ENCODE measurements at places on chromosomes 5 and 9.

- no peak for DNase-seq
Observed at GRCh38 chr5:50667023-50667652, 701 bp downstream of the PARP8 start.

DNA sequence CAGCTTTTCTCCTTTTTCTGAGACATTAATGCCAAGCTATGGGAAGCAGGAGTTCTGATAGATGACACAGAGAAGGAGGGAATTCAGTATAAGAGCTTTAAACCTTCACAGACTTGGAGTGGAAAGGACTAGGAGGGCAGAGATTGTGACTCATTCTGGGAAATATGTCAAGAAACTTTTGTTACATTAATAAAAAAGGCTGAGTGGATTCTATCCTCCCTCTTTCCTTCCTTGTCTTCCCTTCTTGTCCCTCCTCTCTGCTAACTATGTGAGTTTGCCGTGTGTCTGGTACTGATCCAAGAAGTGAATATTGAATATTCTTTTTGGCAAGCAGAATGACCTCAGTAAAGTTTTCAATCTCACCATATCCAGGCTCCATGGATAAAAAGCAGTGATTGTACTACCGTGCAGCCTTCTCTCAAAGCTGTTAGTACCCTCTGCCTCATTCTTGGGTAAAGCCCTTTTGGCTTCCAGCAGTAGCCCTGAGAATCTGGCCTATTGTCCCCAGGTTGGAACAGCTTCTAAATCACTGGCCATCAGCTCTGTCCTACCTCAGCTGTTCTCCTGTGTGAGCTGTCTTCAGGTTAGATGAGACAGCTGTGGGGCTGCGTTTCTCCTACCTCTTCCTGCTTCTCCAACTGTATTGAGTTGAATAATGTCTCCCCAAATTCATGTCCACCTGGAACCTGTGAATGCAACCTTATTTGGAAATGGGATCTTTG lies 73.9 kb downstream of the ATG10 start:
- peak; percentile 44 for DNase-seq

GRCh38 chr9:100029251-100029650 lies 69.5 kb downstream of the ERP44 start:
- no peak for DNase-seq

- DNase-seq: no peak
Observed at GRCh38 chr5:8320244-8320643, 451.3 kb downstream of the MTRR start.

- no peak for DNase-seq
Observed at GRCh38 chr9:19358701-19359100, 21.3 kb downstream of the RPS6 start.

- DNase-seq: no peak
Observed at GRCh38 chr9:129073404-129073803, 7.5 kb upstream of the DOLPP1 start.

DNA sequence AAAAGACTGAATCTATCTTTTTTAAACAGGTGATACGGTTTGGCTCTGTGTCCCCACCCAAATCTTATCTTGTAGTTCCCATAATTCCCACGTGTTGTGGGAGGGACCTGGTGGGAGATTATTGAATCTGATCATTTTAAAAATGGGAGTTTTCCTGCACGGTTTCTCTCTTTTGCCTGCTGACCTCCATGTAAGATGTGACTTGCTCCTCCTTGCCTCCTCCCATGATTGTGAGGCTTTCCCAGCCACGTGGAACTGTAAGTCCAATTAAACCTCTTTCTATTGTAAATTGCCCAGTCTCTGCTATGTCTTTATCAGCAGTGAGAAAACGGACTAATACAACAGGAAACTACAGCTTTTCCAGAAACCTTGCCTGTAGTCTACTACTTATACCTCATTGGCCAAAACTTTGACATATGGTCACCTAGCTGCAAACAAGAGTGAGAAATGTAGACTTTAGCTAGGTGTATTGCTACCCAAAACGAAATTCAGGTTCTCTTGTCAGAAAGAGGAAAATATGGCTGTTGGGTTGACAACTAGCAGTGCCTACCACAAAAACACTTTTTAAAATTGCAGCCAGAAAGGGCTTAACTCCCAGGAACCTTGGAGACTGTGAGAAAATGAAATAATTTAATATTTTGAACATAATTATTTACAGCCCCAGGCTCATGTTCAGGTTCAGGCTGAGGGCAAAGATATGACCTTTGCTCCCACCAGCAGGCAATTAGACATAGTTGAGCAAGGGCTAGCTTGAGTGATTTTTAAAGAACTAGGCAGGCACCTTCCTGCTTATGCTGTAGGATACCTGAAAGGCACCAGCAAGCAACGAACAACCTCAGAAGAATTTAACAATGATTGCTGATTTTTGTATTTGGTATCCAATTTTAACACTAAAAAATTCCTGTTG lies 7.4 kb upstream of the AGGF1 start:
- DNase-seq: no peak

- peak; percentile 82 for DNase-seq
Observed at GRCh38 chr5:72383280-72383679, 63.1 kb downstream of the PTCD2 start.

DNA sequence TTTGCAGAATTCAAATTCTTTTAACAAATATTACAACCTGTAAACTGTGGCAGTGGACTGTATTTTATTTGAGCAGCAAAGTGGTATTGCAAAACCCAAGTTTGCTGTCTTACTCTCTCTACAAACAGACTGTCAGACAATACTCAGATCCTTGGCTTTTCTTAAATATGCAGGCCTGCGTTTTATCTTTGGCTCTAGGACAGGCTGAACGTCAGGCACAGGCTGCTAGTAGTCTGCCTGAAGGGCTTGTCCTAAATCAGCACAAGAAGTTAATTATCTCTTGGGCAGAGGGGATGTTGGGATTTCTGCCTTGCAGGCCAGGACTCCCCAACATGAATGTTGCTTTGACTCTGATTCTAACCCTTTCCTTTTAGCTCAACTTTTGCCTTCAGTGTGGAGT lies 147.5 kb downstream of the SLIT3 start:
- DNase-seq: no peak

GRCh38 chr5:133819977-133820471 lies 148.4 kb downstream of the C5orf15 start:
- DNase-seq: no peak

GRCh38 chr5:127906562-127907204 lies 176.9 kb upstream of the SLC12A2 start:
- DNase-seq: no peak

DNA sequence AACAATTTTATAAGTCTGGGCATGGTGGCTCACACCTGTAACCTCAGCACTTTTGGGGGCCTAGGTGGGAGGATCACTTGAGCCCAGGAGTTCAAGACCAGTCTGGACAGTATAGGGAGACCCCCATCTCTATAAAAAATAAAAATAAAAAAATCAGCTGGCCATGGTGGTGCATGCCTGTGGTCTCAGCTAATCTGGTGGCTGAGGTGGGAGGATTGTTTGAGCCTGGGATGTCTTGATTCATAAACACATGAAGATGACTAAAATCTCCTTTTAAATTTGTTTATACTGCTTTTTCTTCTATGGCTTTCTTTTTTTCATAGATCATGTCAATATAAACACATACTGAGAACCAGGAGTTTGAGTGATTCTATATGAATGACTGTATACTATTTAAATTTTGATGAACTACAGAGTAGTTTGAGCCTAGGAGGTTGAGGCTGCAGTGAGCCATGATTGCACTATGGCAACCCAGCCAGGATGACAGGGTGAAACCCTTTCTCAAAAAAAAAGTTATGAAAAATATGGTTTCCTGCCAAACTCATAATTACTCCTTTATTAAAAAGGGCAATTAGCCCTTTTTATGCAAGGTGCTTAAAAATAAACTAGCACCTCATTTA lies 14.2 kb downstream of the RIC1 start:
- DNase-seq: no peak

DNA sequence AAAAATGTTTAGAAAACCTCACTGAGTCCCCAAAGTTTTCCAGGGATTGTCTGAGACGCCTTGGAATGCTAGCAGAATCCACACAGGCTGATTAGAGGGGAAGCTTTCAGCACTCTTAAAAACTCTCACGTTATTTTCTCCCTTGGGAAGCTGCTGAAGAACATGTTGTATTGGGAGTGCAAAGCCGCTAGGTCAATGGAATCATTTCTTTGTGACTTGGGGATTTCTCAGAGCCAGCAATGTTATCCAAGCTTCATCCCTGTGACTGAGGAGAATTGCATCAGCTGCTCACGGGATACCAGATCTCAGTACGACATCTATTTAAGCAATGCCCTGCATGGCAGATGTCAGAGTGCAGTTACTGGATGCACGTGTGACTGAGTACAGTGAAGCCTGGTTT lies 426.4 kb upstream of the MPDZ start:
- DNase-seq: no peak

- DNase-seq: no peak
Observed at GRCh38 chr9:75851917-75852316, 38.6 kb upstream of the PCSK5 start.

DNA sequence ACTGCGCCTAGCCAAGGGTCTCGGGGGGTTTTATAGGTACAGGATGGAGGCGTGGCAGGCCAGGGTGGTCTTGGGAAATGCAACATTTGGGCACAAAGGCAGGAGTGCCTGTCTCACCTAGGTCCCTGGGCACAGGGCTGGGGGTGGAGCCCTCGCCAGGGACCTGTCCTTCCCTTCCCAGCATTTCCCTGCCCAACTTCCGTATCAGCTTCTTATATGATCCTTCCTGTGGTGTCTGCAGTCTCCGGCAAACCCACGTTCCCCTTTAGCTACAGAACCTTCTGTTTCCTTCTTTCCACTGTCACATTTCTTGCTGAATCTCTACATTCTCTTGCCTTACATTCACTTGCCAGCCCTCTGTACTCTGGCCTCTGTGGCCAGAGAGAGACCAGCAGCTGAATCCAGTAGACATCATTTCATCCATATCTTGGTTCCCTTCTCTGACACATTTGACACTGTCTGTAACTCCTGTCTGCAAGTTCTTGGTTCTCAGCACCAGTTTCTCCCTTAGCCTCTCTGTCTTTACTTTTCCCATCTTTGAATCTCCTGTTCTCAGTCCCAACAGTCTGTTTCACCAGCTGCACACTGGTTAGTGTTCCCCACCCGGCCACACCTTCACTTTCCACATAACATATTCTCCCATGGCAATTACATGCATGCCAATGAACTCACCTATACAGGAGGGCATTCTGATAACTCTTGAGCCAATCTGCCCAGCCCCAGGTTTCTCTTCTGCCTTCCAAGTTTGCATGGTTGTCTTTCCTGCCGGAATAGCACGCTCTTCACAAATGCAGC lies 134.7 kb upstream of the ZNF608 start:
- DNase-seq: no peak

DNA sequence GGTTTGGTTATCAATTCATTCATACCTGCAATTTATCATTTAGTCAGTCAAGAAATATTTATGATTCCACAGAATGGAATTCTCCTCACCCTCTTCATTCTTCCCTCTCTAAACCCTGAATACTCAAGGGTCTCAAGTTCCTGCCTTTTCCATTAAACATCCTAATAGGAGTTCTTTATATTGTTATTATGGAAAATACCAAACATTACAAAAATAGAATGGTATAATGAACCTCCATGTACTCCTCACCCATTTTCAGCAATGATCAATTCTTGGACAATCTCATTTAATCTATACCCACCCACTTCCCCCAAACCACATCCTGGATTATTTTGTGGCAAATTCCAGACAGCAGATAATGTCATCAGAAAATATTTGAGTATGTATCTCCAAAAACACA lies 74.5 kb downstream of the ADAMTS12 start:
- no peak for DNase-seq

GRCh38 chr5:96228408-96228807 lies 204.6 kb downstream of the PCSK1 start:
- peak; percentile 36 for DNase-seq

DNA sequence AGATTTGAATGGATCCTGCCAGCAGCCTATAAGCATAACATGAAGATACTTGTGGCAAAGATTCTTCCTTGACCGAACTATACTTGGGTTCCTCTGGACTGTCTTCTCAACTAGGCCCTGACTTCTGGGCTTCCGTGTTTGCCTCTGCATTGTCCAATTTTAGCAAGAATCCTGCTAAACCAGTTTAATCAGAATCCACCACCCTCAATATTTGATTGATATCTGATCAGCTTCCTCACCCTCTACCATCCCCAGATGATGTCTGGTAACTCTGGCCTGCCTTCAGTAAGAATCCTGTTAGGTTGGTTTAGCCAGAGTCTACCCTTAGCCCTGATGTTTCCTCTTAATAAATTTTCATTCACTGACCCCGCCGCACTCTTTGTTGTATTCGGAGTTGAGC lies 54.4 kb upstream of the GALNT10 start:
- DNase-seq: no peak

DNA sequence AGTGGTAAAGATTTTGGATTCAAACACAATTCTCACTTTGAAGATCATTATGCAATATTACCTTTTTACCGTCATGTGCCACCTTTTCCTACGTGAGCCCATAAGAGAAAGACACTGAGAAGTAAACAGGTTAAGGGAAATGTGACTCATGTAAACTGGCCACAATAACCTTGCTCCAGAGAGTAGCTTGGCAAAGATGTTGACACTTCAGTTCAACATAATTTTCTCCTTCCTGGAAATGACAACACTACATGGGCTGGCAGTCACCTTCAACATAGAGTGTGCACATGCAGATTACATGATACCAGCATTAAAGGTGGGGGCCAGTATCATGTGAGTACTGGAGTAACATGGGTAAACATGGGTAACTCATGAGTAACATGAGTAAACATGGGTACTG lies 141.9 kb downstream of the CDK5RAP2 start:
- DNase-seq: no peak

GRCh38 chr9:133200631-133201030 lies 8.4 kb downstream of the OBP2B start:
- no peak for DNase-seq

GRCh38 chr9:104948277-104948676 lies 20.3 kb upstream of the ABCA1 start:
- no peak for DNase-seq

DNA sequence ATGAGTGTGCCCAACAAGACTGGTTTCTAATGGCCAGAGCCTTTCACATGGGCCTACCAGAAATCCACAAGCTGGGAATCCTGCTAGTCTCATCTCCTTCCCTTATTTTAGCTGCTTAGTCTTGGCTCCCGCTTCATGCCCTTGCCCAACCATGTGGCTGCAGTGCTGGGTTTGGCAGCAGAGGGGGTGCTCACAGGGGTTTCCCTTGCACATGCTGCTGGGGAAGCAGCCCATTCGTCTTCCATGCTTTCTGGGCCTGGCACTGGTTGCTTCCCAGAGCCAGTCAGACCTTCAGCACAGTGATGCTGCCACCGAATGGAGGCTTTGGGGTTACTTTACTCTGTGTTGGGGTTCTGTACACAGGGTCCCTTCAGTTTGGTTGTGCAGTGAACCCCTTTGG lies 26.3 kb downstream of the SLC46A2 start:
- no peak for DNase-seq

Measured in A172 (cell line).